ENCODE measurements at places on chromosomes 6 and 20. TPM values are rescaled to one million over a fixed set of nuclear protein-coding genes. Genes with fewer than 3 reads are reported as not detected.

- H3K27me3 ChIP-seq, result no peaks in the 10 kb centered on the region
- no peak overlapping the region for H3K4me3 ChIP-seq
- no peak for DNase-seq
- H3K36me3 ChIP-seq, result no peaks in the 10 kb centered on the region
Observed at GRCh38 chr6:165220045-165220444, 89.4 kb downstream of the C6orf118 start.

GRCh38 chr6:75149696-75150095, 56.2 kb downstream of the COL12A1 start:
- no peaks in the 10 kb centered on the region for H3K4me1 ChIP-seq
- H3K4me3 ChIP-seq, result no peak overlapping the region
- DNase-seq, result no peak
- H3K27ac ChIP-seq, result no peak overlapping the region

CCN5 gene
- 22.5 TPM for total RNA-seq

- no peak for DNase-seq
- H3K27me3 ChIP-seq, result no peaks in the 10 kb centered on the region
- H3K27ac ChIP-seq, result no peak overlapping the region
- H3K4me3 ChIP-seq, result no peak overlapping the region
- H3K36me3 ChIP-seq, result no peaks in the 10 kb centered on the region
- H3K4me1 ChIP-seq, result no peaks in the 10 kb centered on the region
Observed at GRCh38 chr20:58472273-58473018, 42.8 kb downstream of the APCDD1L start.

GRCh38 chr6:170423030-170423429, 116.5 kb downstream of the FAM120B start:
- no peak overlapping the region for H3K4me3 ChIP-seq
- no peaks in the 10 kb centered on the region for H3K27me3 ChIP-seq
- no peak overlapping the region for H3K27ac ChIP-seq
- no peaks in the 10 kb centered on the region for H3K36me3 ChIP-seq
- no peak for DNase-seq

DNA sequence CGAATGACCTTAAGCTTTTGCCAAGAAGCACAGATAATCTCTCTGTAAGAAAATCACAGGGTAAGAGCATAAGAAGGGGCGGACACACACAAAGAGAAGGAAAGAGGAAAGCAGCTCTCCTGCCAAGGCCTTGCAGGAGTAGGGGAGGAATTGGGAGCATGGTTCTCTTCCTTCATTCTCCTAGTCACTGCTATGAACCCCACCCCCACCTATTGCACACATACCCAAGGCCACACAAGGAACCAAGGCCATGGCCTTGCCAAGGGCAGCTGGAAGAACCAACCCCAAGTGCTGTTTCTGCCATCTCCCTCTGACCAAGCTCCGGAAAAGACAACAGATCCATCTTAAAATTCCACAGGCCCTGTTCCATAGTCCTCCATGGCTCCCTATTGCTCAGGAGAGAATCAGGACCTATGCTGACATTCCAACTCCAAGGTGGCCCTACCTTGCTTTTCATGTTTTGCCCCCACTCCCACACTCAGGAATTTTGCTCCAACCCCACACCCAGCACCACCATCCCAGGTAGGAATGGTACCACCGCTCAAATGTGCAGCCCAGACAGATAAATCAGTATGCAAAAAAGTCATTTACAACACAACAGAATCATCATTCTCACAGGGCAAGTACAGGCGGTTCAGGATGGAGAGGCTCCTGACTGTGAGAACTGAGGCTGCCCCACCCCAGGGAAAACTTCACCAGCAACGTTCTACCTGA, 31.3 kb downstream of the TRAM2 start:
- no peak overlapping the region for H3K27ac ChIP-seq
- no peak for DNase-seq
- H3K27me3 ChIP-seq, result no peaks in the 10 kb centered on the region
- H3K36me3 ChIP-seq, result no peaks in the 10 kb centered on the region
- no peak overlapping the region for H3K4me3 ChIP-seq

All from esophagus squamous epithelium (tissue), 5 donors.